ENCODE measurements at places on chromosomes 3 and 15.

DNA sequence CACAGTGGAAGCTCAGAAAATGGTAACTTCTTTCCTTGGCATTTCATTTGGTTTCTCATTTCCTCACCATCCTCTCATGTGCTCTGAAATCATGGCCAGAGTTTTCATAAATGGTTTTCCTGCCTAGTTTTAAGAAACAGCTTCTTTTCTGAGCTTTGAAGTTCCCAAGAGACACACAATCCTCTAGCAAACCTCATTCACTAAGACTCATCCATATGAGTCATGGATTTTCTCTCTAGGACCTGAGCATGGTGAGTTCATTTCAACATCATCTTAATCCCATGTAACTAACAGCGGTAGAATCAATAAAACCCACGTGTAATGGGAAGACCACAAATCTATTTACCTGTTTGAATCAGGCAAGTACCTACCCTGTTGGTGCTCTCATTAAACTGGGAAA is 274.5 kb upstream of the LRTM1 start:
- DNase-seq, result peak; percentile 74

DNA sequence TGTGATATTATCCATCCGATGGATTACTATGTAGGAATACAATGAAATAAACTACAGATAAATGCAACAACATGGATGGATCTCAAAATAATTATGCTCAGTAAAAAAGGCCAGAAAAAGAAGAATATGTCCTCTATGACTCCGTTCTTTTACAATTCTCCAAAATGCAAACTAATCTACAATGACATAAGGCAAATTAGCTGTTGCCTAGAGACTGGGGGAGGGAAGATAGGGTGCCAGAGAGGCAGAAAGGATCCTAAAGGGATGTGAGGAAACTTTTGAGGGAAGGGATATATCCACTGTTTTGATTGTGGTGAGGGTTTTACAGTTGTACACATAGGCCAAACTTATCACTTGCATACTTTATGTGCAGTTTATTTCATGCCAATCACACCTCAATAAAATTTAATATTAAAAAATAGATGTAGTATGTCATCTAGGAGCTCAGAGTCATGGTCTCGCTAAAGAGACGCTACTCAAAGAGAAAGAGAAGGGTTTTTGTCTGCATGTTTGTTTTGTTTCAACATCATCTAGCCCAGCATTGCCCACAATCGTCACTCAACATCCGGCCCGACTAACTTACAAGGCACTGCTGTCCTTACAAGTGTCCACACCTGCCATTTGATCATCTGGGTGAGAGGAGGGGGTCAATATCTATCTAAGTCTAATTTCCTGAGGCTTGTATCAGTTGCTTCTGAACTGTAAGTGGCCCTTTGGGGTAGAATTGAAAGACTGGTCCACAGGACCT is 29.5 kb downstream of the HES1 start:
- no peak for DNase-seq

- no peak for DNase-seq
Observed at GRCh38 chr15:101025896-101026631, 106.9 kb downstream of the LRRK1 start.

- no peak for DNase-seq
Observed at GRCh38 chr15:89217686-89218376, 3.5 kb downstream of the RLBP1 start.

GRCh38 chr3:159726231-159726964 is 262.2 kb upstream of the IL12A start:
- peak; percentile 28 for DNase-seq

GRCh38 chr3:51712038-51712420 is 5.2 kb downstream of the GRM2 start:
- no peak for DNase-seq

- DNase-seq, result no peak
Observed at GRCh38 chr3:4583416-4583815, 90.3 kb downstream of the ITPR1 start.

- DNase-seq, result no peak
Observed at GRCh38 chr3:53703630-53704362, 142.4 kb downstream of the CHDH start.

GRCh38 chr3:114758831-114759699 is 388.0 kb downstream of the ZBTB20 start:
- peak; percentile 92 for DNase-seq

GRCh38 chr3:125045965-125046364 is 9.8 kb downstream of the HEG1 start:
- peak; percentile 79 for DNase-seq

DNA sequence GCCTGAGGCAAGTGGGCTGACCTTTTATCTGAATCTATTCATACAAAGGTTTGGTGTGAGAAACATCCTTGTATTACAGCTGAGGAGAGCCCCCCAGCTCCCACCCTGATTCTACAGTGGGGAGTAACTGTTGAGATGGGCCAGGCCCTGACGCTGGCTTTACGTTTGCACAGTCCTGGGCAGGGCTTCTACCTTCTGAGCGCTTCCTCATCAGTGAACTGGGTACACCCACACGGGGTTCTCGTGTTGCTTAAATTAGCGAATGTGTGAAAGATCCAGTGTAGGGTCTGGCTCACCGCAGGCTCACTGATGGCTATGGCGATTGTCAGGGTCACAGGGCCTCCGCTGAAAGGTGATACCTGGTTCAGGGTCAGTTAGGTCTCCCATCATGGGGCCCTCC is 7.3 kb upstream of the GHRL start:
- DNase-seq, result no peak

- DNase-seq, result peak; percentile 63
Observed at GRCh38 chr3:42852441-42852840, 23.2 kb downstream of the CYP8B1 start.

- peak; percentile 77 for DNase-seq
Observed at GRCh38 chr15:90001683-90002427, 731 bp downstream of the ZNF710 start.

GRCh38 chr3:118970819-118971218 is 63.8 kb downstream of the IGSF11 start:
- DNase-seq, result no peak

- DNase-seq, result no peak
Observed at GRCh38 chr3:127351321-127351720, 63.5 kb upstream of the PRR20G start.

- no peak for DNase-seq
Observed at GRCh38 chr15:31234815-31235214, 91.8 kb upstream of the KLF13 start.

DNA sequence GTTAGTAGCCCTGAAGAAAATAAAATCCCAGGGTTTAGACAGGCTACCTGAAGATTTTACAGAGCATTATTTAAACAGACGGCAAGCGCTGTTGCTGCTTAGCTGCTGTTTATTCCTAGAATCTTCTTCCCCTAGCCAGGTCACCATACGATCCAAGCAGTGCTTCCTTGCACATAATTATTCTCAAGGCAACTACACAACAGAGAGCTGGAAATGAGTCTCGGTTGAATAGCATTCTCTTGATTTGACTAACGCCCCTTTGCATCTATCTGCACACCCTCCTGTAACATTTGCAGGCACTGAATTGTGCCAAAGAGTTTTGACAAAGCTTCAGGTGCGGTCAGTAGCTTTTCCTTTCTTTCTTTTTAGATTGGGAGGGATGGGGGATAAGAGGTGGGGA is 564.4 kb downstream of the TBL1XR1 start:
- no peak for DNase-seq

DNA sequence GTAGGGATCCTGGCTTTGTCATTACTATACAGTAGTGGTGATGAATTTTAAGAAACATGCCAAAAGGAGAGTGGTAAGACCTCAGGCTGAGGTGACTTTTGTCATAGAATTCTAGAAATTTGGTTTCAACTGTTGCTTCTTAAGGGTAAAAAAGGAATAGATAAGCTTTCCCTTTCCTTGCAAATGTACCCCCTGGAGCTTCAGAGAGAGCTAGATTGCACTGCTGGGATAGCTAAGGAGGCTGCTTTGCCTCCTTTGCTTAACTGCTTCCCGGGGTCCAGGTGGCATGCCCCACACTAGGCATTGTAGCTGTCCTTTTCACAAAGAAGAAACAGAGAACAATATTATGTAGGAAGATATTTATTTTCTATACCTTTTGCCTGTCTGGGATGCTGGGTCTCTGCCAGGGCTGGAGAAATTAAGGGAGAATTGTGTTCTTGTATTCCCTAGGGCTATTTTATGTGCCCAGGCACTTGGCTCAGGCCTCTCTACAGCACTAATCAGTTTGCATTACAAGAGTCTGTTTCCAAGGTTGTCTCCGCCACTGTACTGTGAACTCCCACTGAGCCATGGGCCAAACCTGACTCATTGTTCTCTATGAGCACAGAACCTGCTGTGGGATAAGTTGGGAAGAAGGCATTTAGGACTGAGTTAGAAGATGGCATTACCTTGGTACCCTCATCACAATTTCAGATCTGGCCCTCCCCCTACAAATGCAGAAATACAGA is 460.0 kb downstream of the PDCD6IP start:
- DNase-seq, result no peak

GRCh38 chr3:114846779-114847178 is 300.3 kb downstream of the ZBTB20 start:
- peak; percentile 45 for DNase-seq

GRCh38 chr3:139634111-139634635 is 43.6 kb downstream of the NMNAT3 start:
- peak; percentile 17 for DNase-seq

DNA sequence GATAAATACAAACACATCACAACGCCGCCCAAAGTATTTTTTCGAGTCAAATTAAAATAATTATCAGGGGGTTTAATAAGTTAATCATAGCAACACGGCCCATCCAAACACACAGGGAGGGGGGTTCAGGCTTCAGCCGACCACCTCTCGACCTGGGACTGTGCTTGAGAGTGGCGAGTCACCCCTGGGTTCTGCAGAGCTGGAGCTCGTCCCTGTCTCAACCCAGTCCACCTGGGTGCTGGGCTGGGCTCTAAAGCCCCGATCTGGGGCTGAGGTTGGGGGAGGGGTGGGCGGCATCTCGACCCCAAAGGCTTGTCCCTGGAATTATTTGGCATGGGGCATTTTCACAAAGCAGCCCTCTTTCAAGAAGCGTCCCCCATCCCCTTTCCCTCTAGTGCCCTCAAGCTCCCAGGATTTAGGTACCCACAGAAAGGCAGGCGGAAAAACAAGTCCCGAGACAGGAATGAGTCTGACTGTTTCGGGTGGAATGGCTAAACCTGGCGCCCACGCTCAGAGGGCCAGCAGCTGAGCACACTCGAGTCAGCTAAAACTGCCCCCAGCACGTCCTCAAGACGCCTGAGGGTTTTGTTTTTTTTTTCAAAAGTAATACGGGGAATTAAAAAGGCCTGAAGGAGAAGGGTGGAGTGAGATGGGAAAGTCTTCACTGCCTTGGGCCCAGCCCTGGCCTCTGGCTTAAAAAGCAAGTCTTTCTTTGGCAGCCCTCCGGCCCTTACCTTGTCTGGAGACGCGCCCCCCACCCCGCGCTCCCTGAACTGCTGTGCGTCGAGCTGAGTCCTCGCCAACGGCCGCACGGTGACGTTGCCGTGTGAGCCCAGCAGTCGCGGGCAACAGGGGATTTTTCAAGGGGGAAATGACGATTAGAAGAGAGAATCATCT is 32.5 kb downstream of the NR2F2 start:
- DNase-seq, result no peak

DNA sequence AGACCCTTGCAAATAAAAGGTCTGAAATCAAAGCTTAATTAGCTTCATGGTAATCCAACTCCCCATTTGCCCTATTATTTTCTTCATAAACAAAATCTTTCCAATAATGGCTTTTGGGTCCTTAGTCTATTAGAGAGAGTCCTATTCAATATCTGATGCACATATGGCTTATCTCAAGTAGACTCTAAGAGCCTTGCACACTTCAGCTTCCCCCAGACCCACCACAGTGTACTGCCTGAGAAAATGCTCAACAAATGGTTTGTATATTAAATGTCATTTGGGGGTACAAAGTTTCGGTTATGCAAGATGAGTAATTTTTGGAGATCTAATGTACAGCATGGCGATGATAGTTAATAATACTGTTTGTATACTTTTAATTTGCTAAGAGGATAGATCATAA is 28.9 kb downstream of the FSTL1 start:
- no peak for DNase-seq

GRCh38 chr3:45781841-45782240 is 14.5 kb downstream of the SLC6A20 start:
- DNase-seq, result no peak

GRCh38 chr3:31768479-31769125 is 212.5 kb downstream of the OSBPL10 start:
- DNase-seq, result peak; percentile 60

DNA sequence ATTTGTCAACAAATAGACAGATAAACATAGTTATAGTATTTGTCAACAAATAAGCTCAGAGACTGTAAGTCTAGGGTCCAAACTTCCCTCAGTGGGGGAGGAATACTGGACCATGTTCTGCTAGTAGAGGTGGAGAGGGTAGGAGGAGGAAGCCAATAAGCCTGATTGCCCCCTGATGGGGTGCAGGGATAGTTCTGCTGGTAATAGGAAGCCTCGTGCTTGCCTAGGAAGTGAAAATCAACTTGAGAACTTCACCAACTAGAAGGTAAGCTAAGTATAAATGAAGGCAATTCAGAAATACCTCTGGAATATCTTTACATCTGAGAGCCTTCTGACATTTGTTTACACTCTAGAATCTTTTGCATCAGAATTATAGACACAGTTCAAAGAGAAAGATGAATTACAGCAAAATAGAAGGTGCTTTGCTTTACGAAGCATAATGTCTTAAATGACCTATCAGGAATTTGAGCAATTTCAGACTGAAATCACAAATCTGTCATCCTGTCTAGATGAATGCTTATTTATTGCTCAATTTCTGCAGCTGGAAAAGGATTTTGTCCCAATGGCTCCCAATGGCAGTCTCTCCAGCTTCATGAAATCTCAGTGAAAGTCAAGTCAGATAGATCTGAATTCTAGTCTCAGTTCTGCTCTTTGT is 225.6 kb upstream of the TBC1D5 start:
- DNase-seq, result no peak

DNA sequence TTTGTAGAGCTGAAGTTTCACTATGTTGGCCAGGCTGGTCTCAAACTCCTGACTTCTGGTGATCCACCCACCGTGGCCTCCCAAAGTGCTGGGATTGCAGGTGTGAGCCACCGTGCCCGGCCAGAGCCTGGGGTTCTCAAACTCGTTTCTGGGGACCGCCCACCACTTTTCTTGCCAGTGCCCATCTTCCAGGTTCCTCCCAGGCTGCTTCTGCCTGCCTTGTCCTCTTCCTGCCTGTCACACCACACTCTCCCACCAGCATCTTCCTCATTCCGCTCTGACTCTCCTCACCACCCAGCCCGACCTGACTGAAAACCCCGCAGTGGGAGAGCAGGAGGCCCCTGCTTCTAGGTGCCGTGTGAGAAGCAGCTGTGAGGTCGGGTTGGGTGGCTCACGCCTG is 3.1 kb upstream of the DYNLT2B start:
- DNase-seq, result no peak

GRCh38 chr3:123644358-123644757 is 59.5 kb upstream of the HACD2 start:
- DNase-seq, result no peak

GRCh38 chr3:170712798-170713197 is 126.9 kb upstream of the SLC7A14 start:
- no peak for DNase-seq
